Panc1 (cell line): ENCODE measurements at places on chromosomes 2 and 18. TPM values are rescaled to one million over a fixed set of nuclear protein-coding genes. Genes with fewer than 3 reads are reported as not detected.

DNA sequence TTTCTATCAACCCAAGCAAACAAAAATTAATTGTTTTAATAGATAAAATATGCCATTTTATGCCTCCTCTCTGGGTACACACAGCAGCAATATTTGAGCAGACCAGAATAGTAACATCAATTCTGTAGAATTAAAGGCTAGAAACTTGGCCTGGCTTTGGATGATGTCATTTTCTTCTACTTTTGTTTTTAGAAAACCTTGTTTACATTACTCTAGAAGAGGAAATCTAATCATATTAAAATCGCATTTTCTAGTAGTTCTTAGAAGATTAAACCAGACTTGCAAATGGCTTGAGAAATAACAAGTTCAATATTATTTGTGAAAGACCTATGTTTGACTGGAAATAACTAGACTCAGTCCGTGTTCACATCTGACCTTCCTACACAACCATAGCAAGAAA, 102.3 kb upstream of the RFX8 start:
- DNase-seq = no peak
- H3K27ac ChIP-seq = no peak overlapping the region
- no peak overlapping the region for H3K4me3 ChIP-seq
- no peaks in the 10 kb centered on the region for H3K36me3 ChIP-seq

ALK gene
- total RNA-seq = not detected

- no peaks in the 10 kb centered on the region for H3K36me3 ChIP-seq
- no peak overlapping the region for H3K4me3 ChIP-seq
- no peaks in the 10 kb centered on the region for H3K27me3 ChIP-seq
- DNase-seq = no peak
- H3K27ac ChIP-seq = no peak overlapping the region
Measured at GRCh38 chr2:161983866-161984265, 90.1 kb downstream of the DPP4 start.

DNA sequence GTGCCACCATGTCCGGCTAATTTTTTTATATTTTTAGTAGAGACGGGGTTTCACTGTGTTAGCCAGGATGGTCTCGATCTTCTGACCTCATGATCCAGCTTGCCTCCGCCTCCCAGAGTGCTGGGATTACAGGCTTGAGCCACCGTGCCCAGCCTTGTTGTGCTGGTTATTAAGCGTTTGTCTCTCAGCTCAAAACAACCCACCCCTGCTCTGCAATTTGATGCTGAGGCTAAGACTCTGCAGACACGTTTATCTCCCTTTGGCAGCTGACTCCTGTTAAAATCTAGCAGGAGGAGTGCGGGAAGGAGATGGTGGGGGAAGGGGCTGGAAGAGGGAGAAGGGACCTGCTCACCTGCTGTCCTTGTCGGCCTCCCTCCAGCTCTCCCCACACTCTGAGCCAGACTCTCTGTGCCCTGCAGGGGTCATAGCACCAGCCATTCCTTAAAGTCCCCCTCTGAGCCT, 29.9 kb upstream of the IMPA2 start:
- H3K27ac ChIP-seq = no peak overlapping the region
- H3K36me3 ChIP-seq = no peaks in the 10 kb centered on the region
- no peak for DNase-seq
- peaks cover 24% of the 10 kb centered on the region for H3K4me1 ChIP-seq
- H3K4me3 ChIP-seq = no peak overlapping the region

DNA sequence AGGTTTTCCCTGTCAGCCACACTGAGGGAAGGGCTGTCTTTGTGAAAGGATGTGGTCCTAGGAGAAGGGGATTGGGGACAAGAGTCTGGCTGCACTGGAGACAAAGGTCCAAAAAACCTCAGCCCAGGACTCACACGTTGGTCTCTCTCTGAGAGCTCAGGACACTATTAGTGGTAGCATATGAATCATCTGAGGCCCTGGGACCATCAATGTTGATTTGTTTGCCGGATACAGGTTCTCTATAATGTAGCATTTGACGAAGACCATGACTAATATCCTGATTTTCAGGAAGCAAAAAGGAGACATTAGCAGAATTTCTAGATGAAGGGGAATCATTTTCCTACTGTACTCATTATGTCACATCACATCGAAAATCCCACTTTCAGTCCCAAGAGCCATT, 22.2 kb upstream of the DNAH6 start:
- no peaks in the 10 kb centered on the region; the same call in 1 of the 2 replicates for H3K27me3 ChIP-seq
- no peak overlapping the region for H3K4me3 ChIP-seq
- no peak overlapping the region for H3K27ac ChIP-seq
- H3K36me3 ChIP-seq = no peaks in the 10 kb centered on the region

- no peaks in the 10 kb centered on the region for H3K27me3 ChIP-seq
- no peaks in the 10 kb centered on the region for H3K4me1 ChIP-seq
- no peaks in the 10 kb centered on the region for H3K36me3 ChIP-seq
- H3K4me3 ChIP-seq = no peak overlapping the region
Measured at GRCh38 chr2:120887741-120888231, 152.1 kb downstream of the GLI2 start.

ODC1 gene
- 159 TPM for total RNA-seq

GRCh38 chr2:190791976-190792575, 88.5 kb upstream of the GLS start:
- DNase-seq = no peak
- H3K36me3 ChIP-seq = no peaks in the 10 kb centered on the region
- H3K4me1 ChIP-seq = no peaks in the 10 kb centered on the region; the same call in 1 of the 2 replicates
- no peak overlapping the region for H3K27ac ChIP-seq
- no peaks in the 10 kb centered on the region for H3K27me3 ChIP-seq

SFTPB gene
- total RNA-seq = 5.6 TPM

- H3K27ac ChIP-seq = no peak overlapping the region
- H3K4me3 ChIP-seq = no peak overlapping the region
- no peak for DNase-seq
- H3K4me1 ChIP-seq = no peaks in the 10 kb centered on the region
Measured at GRCh38 chr2:123840574-123840973, 184.5 kb upstream of the CNTNAP5 start.

DNA sequence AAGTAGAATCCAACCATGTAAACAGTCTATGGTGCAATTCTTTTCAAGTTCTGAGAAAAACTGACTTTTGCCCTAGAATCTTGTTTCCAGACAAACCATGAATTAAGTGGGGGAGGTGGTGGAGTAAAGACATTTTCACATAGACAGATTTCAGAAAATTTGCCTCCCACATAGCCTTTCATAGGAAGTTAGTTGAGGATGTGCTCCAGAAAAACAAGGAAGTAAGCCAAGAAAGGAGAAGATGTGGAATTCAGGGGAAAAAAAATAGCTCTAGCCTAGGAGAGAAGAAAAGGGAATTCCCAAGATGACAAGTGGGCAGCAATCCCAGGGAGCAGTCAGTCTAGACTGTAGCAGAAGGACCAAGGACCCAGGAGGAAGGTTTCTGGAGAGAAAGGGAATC, 17.4 kb downstream of the RUFY4 start:
- H3K27ac ChIP-seq = no peak overlapping the region
- no peaks in the 10 kb centered on the region for H3K36me3 ChIP-seq
- H3K27me3 ChIP-seq = peaks cover 4% of the 10 kb centered on the region
- DNase-seq = no peak
- no peaks in the 10 kb centered on the region for H3K4me1 ChIP-seq
- no peak overlapping the region for H3K4me3 ChIP-seq

GALM gene
- 20.5 TPM for total RNA-seq
